ENCODE measurements at places on chromosomes 16 and 17.
A peak's percentile ranks its signal among the peaks of the same experiment; 100 is the strongest.

- DNase-seq: no peak
These were observed 47.8 kb downstream of the MGAT5B start for GRCh38 chr17:76915840-76916510.

DNA sequence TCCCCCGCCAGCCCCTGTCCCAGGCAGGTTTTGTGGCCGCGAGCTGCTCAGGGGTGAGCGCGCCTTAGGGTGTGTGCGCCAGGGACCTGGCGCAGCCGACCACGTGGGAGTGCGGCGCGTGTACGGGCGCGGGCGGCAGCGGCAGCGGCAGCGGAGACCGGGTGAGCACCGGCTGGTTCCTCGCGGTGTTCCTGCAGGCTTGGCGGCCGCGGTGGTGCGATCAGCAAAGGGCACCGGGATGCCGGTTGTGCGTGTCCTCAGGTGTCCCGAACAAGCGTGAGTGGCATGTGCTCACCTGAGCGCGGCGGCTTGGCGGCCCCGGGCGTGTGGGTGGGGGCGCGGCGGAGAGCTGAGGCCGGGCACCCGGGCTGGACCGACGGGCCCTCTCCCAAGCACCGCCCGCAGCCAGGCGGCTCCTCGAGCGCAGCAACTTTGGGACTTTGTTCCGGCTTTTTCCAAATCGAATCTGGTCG, 381 bp upstream of the HSD11B2 start:
- no peak for DNase-seq

GRCh38 chr17:82881900-82882714, 42.3 kb upstream of the ZNF750 start:
- no peak for DNase-seq

- peak; percentile 48 for DNase-seq
These were observed 6.4 kb downstream of the THRA start for GRCh38 chr17:40068917-40069750.

DNA sequence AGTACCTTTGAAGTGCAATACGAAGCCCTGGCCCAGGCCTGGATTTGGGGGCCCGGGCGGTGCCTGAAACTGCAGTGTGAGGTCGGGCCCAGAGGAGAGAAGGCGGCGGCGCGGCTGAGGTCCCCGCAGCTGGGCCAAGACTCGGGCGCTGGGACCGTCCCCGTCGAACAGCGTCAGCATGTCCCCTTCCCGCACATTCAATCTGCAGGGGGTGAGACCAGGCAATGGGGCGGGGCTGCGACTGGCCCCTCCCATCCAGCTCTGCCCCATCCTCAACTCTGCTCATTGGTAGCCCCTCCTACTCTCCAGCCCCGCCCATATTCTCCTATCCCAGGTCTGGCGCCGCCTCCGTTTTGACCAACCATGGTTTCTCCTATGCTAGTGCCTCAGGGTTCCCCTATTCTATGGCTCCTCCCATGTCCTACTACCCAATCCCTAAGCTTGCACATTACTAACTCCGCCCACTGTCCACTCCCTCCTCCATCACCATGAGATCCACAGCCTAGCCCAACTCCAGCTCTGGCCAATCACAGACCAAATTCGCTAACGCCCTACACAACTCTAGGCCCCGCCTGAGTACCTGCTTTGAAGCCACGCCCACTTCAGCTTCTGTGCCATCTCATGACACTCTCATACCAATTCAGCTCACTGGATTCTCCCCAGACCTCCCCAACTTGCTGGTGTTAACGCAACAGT, 14.4 kb upstream of the CDIPT start:
- DNase-seq: no peak

DNA sequence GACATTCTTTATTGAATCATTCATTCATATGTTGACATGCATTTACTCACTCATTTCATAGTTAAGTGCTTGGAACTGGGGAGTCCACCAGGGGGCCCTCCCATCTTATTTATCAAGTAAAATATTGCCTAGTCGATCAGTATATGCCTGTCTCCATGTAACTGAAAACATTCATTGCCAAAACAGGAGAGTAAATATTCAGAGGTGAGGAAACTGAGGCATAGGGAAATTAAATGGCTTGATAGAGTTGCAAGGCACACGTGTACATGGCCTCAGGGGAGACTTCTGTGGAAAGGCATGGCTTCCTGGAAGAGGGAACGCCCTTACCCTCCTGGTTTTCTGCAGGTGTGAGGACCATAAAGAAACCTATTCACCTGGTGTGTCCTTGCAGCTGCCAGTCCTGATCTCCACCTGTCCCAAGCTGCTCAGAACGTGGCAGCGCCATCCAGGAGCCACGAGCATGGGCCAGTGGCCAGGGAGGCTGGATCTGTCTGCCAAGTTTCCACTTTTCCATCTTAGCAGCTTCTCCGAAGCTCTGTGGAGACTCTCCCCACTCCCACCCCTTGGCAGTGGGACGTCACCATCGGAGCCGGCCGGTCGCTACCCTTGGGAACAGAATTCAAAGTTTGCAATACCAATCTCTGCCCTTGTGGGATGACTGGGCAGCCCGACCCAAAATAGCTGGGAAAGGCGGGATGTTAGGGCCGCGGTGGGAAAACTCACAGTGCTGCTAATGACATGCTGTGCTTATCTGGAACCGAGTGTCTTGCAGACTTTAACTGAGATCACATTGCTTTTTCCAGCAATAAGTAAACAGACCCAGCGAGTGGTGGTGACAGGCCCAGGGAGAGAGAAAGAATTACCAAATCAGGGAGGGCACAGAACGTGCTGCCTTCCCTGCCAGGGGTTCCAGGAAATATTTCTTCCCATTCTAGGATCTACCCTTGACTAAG, 4.1 kb upstream of the C1QTNF1 start:
- peak; percentile 21 for DNase-seq

- no peak for DNase-seq
These were observed 373.3 kb downstream of the SLC39A11 start for GRCh38 chr17:72719206-72719577.

- DNase-seq: peak; percentile 25
These were observed 567 bp downstream of the GNA13 start for GRCh38 chr17:65055708-65056638.

- DNase-seq: no peak
These were observed 73.1 kb upstream of the CDC42EP4 start for GRCh38 chr17:73384926-73385325.

GRCh38 chr16:3148256-3149192, 13.7 kb downstream of the ZNF213 start:
- no peak for DNase-seq

DNA sequence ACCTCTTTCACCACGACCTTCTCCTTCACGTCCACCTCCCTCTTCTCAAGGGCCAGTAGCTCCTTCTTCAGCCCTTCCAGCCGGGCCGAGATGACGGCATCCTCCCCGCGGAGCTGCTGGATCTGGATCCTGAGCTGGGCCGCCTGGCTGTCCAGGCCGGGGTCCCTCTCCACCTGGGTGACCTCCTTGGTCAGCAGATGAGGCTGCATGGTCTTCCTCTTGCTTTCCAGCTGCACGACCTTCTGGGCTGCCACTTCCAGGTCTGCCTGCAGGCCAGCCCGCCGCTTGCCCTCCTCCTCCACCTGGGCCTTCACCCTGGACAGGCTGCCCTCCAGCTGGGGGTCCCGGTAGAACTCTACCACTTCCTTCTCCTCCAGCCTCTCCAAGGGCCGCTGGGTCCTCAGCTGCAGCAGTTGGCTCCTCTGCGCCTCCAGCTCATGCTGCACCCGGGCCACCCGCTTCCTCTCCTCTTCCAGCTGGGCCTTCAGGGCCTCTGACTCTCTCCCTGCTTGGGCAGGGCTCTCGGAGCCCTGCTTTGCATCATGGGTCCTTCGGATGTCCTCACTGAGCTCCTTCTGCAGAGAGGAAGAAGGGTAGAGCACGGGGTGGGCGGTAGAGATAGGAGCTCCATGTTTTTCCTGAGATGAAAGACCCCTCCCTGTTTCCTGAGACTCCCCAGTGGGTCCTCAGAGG, 9.5 kb downstream of the CDK3 start:
- no peak for DNase-seq

DNA sequence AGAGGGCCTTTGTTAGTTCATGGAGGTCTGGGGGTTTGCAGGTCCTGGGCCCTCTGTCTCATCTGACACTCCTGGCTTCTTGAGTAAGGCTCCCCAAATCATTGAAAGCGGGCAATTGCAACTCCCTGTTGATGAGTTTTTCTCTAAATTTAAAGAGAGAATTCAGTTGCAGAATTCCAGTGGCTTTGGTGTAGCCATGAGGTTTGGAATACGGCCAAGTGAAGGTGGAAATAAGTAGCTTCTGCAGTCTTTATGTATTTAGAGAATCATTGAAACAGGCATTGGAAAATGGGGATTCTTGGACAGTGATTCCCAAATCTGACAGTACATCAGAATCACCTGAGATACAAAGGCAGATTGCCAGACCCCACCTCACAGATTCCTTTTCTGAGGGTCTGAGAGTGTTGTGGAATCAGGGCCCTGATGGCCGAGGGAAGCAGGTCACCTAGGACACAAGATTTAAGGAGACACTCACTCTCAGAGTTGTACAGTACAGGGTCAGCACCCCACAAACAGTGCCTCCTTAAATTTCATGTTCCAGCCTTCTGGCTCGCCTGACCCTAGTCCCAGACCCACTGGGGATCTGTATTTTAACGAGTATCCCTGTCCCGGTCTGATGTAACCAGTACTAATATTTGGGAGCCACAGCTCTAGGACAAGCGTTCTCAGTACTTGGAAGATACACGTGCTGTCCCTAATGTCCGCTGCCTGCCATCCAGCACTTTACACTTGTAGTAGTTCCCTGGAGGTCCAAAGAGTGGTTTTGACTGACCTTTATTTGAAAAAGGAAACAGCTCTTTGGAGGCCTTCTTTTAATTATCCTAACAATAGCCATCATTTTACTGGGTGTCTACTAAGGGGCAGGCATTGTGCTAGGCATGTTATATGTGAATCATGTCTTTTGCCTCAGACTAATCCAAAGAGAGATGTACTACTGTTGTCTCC, 37.8 kb downstream of the YPEL2 start:
- DNase-seq: no peak

- no peak for DNase-seq
These were observed 36.5 kb downstream of the IRF8 start for GRCh38 chr16:85935391-85935973.

Measured in central memory CD8-positive, alpha-beta T cell (primary cell).